ENCODE measurements at places on chromosomes 5 and 9. TPM values are rescaled to one million over a fixed set of nuclear protein-coding genes. Genes with fewer than 3 reads are reported as not detected.
A peak's percentile ranks its signal among the peaks of the same experiment; 100 is the strongest.

DNA sequence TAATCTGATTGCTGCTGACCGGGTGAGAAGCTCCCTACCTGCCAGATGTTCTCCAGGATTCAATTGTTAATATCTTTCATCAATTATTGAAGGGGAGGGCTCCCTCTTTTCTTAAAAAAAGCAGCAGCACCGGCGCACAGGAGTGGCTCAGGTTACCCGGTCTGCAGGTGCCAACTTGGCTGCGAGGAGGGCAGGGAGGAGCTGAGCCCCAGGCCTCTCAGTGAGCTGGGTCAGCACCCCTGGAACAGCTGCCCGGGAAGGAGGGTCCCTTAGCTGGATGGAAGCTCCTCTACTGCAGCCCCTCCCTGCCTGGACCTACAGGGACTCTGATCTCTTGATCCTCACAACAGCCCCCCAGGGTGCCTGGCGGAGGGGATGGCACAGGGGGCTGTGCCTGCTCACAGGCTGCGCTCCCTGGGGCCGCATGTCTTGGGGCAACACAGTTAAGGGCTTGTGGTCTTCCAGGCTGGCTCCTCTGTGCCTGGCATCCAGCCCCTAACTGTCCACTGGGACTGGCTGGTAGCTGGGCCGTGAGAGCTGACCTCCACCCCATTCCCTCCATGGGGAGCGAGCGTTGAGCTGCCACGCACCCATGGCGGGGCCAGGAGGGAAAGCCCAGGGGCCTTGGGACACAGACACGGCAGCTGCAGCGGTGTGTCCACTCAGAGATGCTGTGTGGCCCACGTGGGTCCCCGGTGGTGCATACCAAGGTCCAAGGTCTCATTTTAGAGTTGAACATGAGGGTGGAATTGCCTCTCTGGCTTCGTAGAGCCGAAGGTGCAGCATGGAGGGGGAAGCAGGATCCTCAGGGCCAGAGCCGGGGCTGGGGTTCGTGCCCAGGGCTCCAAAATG, 28.6 kb upstream of the TMEM250 start:
- DNase-seq: no peak

GRCh38 chr9:27888661-27889295, 315.5 kb upstream of the C9orf72 start:
- peak; percentile 36 for DNase-seq

Gene CMBL
- 30.9 TPM for total RNA-seq

DNA sequence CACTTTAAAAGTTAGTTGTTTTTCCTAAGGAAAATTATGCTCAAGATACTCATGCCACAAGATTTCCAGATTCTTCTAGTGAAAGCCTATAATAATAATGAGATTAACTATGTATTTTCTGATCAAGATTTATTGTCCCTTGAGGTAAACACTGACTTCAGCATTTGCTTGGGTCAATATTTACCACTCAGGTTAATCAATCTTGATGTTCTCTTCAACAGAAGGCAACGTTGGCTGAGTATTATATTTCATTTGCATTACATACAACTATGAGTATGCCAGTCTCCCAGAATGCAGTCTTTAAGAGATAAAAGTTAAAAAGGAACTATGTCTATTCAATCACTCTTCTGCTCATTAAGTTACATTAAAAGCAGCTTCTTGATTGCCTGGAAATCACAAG, 115.6 kb downstream of the GPR21 start:
- DNase-seq: no peak

DNA sequence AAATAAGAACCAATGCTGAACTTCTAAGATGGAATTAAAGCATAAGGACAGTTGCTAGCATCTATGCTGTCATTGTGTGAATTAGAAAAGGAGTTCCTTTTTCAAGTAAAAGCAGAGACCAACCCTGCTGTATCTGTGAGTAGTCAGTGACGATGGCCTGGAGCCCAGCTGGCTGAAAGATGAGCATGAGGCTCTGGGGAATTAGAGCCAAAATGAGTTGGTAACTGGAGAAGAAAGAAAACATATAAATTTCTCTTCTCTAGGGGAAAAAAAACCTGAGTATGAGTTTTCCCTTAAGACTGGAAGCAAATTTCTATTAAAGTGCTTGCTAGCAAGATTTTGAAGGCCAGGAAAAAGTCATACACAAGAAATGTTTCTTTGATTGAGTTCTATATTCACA, 1.6 kb upstream of the SPZ1 start:
- DNase-seq: no peak

GRCh38 chr9:105735366-105735765, 41.0 kb downstream of the TMEM38B start:
- DNase-seq: no peak

Gene ZBED3
- total RNA-seq: 6.6 TPM

GRCh38 chr5:150152636-150153462, 2.8 kb downstream of the PDGFRB start:
- no peak for DNase-seq

DNA sequence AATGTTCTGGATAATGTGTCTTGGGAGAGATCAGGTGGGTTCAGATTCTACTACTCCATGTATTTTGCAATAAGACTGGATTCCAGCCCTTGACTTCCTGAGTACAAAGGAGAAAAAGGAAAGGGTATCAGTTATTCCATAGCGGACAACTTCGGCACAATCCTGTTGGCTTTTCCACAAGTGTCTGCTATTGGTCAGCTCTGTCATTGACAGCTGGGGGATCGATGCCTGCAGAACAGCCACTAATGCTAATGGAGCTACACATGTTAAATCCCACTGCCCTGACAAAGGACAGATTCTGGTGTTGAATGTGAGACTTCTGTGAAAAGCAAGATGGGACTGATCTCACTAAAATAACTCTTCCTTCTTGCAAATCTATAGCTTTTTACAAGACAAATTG, 41.2 kb downstream of the IZUMO3 start:
- DNase-seq: no peak

- no peak for DNase-seq
Observed at GRCh38 chr9:108475813-108476212, 380.0 kb downstream of the ACTL7B start.

Gene NR5A1
- 0.42 TPM for total RNA-seq

GRCh38 chr9:91085517-91086291, 276.0 kb downstream of the AUH start:
- no peak for DNase-seq

Measured in H1 (cell line).